ENCODE measurements at places on chromosomes 2 and 18. TPM values are rescaled to one million over a fixed set of nuclear protein-coding genes. Genes with fewer than 3 reads are reported as not detected.

SP140 gene
- total RNA-seq, result 1.2 TPM

NAT8 gene
- 26.3 TPM for total RNA-seq

HOXD8 gene
- not detected for total RNA-seq

CRYGD gene
- not detected for total RNA-seq

DOCK10 gene
- total RNA-seq, result 6.0 TPM

BCL2 gene
- total RNA-seq, result 1.0 TPM

TMEM37 gene
- 85.7 TPM for total RNA-seq

CTLA4 gene
- total RNA-seq, result 0.13 TPM

INO80D gene
- total RNA-seq, result 7.9 TPM

STPG4 gene
- not detected for total RNA-seq

RAD51AP2 gene
- total RNA-seq, result 0.30 TPM

CMPK2 gene
- 3.2 TPM for total RNA-seq

NEB gene
- total RNA-seq, result 0.91 TPM

ZNF804A gene
- not detected for total RNA-seq

IL1F10 gene
- total RNA-seq, result not detected

ORMDL1 gene
- total RNA-seq, result 19.7 TPM

TMEFF2 gene
- not detected for total RNA-seq

ARHGAP15 gene
- 2.3 TPM for total RNA-seq

KLHL41 gene
- 0.18 TPM for total RNA-seq

RTKN gene
- 114 TPM for total RNA-seq

ANTXR1 gene
- 2.2 TPM for total RNA-seq

VPS4B gene
- total RNA-seq, result 24.7 TPM

MFSD2B gene
- not detected for total RNA-seq

CYP1B1 gene
- total RNA-seq, result 6.1 TPM

SGO2 gene
- 0.50 TPM for total RNA-seq

PRKRA gene
- 16.4 TPM for total RNA-seq

TNFAIP6 gene
- total RNA-seq, result not detected

TRIM54 gene
- not detected for total RNA-seq

DES gene
- 1.8 TPM for total RNA-seq

SNTG2 gene
- total RNA-seq, result not detected

LBX2 gene
- 7.7 TPM for total RNA-seq

COL5A2 gene
- 6.1 TPM for total RNA-seq

IGFBP5 gene
- 55.4 TPM for total RNA-seq

THUMPD2 gene
- 2.2 TPM for total RNA-seq

MERTK gene
- total RNA-seq, result 14.3 TPM

ALK gene
- total RNA-seq, result not detected

KCNE4 gene
- 1.2 TPM for total RNA-seq

NDC80 gene
- total RNA-seq, result 0.18 TPM

SP9 gene
- not detected for total RNA-seq

SPP2 gene
- total RNA-seq, result 76.4 TPM

GKN2 gene
- not detected for total RNA-seq

GLI2 gene
- 0.30 TPM for total RNA-seq

TSGA10 gene
- total RNA-seq, result 4.3 TPM

SCN9A gene
- 2.2 TPM for total RNA-seq

FIGN gene
- total RNA-seq, result 6.0 TPM

SFT2D3 gene
- 3.7 TPM for total RNA-seq

SH2D6 gene
- 3.1 TPM for total RNA-seq

METTL8 gene
- total RNA-seq, result 7.5 TPM
